ENCODE measurements at places on chromosomes 16 and 17. TPM values are rescaled to one million over a fixed set of nuclear protein-coding genes. Genes with fewer than 3 reads are reported as not detected.

GRCh38 chr16:88613-89012 lies 10.6 kb downstream of the MPG start:
- DNase-seq, result no peak

DNA sequence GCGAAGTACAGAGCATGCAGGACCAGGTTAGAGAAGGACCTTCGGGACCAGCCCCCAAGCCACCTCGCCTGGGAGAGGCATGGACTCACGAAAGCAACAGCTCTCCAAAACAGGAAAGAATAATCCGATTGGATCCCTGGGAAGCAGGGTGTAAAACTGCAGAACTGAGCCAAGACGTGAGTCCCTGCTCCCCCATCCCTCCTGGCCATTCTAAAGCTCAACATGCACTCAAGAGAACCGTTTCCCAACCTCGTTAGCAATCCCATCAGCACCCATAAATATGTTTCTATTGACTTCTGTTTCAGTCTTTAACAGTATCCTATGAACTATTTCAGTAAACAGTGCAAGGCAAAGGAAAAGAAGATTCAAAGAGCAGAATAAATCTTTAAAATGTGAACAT lies 167.0 kb downstream of the COPRS start:
- no peak for DNase-seq

GRCh38 chr17:77085926-77086432 lies 54.8 kb upstream of the SEC14L1 start:
- no peak for DNase-seq

DNA sequence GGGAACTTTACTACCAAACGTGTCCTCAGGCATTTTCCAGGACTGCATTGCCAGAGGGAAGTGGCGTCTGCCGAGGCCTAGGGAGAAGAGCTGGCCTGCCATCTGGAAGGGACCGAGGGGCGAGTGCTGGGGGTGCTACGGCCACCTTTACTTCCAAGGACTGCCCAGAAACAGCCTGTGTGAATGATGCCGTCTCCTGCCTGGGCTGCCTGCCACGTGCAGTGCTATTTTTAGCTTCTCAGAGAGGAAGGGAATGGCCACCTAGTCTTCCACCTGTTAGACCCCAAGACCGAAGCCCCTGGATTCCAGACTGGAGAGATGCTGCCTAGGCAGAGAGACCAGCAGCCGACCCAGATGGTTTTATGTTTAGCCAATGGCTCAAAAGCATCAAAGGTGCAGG lies 57.2 kb downstream of the VAC14 start:
- DNase-seq, result no peak

DNA sequence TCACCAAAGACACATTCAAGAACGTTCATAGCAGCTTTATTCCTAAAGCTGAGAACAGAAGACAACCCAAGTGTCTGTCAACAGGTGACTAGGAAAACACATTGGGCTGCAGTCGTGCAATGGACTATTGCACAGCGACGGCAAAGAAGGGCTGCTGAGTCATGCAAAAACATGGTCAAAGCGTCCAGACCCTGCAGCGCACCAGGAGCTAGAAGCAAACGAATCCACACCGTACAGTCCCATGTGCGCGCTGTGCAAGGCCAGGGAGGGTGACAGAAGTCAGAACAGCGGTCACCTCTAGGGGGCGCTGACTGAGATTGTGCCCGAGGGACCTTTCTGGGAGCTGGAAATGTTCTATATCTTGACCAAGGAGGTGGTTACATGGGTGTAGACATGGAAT lies 266.4 kb downstream of the MAF start:
- DNase-seq, result no peak

GRCh38 chr16:6105115-6105514 lies 1007.5 kb upstream of the EEF2KMT start:
- no peak for DNase-seq

DNA sequence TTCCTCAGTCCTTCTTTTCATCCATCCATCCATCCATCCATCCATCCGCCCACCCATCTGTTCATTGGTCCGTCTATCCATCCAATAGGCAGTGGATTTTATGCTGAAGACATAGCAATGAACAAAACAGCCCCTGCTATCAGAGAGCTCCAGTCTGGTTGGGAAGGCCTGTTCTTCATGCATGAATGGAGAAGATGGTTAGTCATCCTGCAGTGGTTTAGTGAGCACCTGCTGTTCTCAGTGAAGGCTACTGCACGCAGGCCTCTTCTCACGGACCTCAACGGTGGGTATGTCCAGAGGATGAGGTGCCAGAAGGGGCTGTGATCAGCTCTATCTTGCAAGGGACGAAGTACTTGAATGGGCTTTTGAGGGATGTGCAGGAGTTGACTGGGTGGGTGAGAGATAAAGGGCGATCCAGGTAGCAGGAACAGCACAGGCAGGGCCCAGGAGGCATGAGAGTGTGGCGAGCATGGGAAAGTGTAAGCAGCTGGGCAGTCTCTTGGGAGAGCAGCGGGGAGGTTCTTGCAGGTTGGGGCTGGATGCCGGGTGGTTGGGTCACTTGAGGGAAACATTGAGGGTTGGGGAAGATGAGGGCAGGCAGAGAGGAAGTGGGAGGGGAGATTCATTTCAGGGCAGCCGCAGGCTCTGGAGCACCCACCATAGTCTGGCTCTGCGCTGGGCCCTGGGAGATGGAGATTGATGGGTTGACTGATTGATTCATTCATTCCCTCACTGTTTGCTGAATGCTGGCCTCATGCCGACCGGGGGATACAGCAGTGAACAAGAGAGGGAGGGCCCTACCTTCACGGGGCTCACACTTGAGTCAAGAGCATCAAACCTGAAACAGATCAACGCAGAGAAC lies 115.0 kb upstream of the CIBAR2 start:
- DNase-seq, result no peak

- DNase-seq, result peak; percentile 71
Measured at GRCh38 chr17:59521465-59522126, 43.8 kb upstream of the DHX40 start.

DNA sequence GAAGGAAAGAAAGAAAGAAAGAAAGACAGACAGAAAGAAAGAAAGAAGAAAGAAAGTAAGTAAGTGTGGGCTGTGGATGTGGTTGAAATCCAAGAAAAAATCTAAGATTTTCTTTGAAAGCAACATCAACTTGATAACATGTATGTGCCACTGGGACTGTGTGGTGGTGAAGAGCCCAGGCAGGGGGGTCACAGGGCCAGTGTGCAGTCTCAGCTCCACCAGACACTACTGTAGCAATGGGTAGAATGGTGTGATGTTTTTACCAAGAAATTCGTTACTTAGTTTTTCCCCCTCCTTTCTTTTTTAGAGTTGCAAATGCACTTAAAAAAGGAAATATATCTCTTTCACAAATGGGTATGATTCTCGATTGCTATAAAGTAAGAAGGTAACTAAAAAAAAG lies 71.9 kb upstream of the CNEP1R1 start:
- DNase-seq, result no peak

GRCh38 chr17:55259684-55260111 lies 5.1 kb upstream of the HLF start:
- no peak for DNase-seq

GRCh38 chr17:37766971-37767370 lies 22.1 kb upstream of the HNF1B start:
- no peak for DNase-seq

DNA sequence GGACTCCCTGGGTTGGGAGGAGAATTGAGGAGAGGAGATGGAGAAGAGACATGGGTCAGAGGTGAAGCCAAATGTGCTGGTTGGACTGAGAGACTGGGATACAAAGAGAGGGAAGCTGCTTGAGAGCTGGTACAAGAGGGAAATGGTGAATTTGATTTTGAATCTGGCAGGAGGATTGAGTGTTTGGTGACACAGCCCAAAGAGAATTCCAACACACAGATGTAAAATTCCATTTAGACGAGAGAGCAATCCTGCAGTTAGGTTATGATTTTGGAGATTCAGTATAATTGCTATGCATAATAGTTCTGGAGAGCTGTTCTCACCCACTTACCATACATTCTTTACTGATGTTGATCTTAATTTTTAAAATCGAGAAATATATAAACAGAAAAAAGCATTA lies 57.7 kb downstream of the HSD17B2 start:
- peak; percentile 38 for DNase-seq

GRCh38 chr16:85965125-85965524 lies 66.2 kb downstream of the IRF8 start:
- no peak for DNase-seq

DNA sequence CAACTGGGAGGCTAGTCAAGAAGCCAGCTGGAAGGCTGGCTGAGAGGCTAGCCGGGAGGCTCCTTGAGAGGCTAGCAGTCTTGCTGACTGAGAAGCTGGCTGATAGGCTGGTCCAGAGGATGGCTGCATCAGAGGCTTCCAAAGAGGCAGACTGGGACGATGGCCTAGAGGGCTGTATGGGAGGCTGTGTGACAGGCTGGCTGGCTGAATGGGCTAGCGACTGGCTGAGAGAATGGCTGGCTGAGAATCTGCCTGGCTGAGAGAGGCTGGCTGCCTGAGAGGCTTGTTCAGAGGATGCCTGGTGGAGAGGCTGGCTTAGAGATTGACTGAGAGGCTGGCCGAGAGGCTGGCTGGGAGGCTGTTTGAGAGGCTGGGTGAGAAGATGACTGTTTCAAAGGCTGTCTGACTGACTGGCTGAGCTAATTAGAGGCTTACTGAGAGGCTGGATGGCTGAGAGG lies 34.8 kb upstream of the ACSM2B start:
- no peak for DNase-seq

DNA sequence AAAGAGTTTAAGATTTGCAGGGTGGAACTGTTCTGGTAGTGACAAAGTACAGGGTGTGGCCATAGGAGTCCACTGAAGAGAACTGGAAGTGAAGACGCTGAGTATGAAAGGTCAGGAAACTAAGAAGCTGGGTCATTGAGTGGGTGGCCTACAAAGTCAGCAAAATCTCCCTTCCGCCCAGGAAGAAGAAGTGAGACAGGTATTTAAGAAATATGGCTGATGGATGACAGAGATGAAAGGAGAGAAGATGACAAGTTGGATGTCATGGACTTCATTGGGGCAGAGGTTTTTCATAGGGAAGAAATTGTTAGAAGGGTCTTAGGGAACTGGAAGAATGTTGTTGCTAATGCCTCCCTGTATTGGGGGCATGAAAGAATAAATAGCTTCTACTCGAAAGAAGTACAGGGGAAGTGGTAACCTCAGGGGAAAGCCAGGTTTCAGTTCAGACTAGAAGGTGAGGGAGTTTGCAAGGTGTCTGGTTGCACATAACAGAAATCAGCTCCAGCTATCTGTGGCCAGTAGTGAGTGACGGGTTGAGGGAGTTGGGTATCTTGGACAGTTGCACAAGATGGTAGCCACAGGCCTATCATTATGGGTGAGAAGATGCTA lies 33.6 kb upstream of the MED13 start:
- no peak for DNase-seq

- peak; percentile 96 for DNase-seq
Measured at GRCh38 chr17:75693500-75694481, 26.7 kb downstream of the SAP30BP start.

DNA sequence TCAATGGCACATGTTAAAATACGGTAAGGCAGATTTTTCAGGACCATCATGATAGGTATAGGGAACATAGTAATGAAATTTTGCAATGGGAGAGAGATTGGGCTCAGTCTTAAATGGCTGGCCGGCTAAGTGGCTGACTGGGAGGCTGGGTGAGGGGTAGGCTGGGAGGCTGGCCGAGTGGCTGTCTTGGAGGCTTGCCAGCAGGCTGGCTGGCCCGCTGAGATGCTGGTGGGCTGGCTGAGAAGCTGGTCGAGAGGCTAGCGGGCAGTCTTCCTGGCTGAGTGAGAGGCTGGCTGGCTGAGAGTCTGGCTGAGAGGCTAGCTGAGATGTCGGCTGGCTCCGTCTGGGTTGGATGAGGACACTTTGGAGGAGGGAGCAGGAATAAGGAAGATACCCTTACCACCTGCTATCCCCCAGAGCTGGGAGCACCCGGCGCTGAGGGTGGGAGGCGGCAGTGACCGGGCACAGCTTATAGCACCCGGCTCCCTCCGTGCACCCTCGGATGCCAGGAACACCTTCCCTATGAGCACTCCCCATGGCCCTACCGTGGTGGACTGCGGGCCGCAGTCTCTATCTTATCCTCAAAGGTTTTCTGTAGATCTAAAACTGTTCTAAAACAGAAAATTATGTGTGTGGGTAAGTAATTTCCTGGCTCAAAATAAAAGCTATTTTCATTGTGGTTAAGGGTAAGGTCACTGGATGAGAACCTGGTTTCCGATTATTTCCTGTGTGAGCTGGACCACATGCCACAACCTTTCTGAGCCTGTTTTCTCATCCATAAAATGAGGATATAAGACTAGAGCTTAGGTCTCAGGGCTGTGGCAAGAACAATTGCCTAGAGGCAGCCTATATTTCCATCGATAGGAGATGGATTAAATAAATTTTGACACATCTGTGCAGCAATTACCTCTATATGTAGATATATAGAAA lies 34.5 kb upstream of the TMC5 start:
- DNase-seq, result no peak

DNA sequence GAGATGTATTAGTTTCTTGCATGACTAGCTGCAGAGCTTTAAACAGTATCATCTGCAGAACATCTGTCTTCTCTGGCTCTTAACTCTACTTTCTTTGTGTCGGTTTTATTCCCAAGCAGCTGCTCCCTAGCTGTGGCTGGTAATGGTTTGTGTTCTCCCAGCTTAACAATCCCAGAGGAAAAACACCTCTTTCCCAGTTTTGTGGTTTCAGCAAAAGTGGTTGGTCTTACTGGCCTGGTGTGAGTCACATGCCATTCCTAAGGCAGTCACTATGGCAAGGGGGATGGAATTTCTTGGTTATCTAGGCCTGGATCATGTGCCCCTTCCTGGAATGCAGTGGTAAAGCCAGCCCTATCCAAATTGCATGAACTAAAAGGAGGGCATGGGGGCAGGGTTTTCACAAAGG lies 27.5 kb downstream of the OMG start:
- DNase-seq, result peak; percentile 93

GRCh38 chr17:45098869-45099616 lies 33.3 kb downstream of the PLCD3 start:
- peak; percentile 85 for DNase-seq

- no peak for DNase-seq
Measured at GRCh38 chr17:51427323-51427811, 167.0 kb downstream of the UTP18 start.

DNA sequence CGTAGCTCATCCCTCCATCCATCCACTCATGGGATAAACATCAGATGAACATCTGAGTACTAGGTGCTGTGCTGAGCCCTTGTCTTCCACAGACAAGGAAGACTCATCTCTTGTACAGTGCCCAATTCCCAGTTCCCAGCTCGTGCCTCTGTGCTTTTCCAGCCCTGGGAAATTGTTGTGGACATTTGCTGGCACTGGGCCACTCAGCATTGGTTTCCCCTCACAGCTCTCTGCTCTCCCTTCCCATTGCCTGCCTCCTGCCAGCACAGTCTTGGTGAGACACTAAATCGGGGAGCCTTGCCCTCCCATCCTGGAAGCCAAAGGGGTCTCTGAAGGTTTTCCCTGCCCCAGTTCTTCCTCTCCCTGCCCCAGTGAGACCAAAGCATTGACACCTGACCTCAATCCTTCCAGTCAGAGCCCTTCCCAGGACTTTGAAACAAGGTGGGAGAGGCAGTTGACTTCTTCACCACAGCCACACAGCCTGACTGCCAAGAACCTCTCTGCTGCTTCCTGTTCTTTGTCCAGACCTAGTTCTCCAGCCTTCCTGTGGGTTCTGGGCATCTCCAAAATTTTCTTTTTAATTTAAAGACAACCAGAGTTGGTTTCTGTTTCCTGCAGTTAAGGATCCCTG lies 50.2 kb downstream of the WSB1 start:
- no peak for DNase-seq

EFCAB5 gene
- total RNA-seq, result not detected

CCL7 gene
- total RNA-seq, result 4.9 TPM

QPRT gene
- not detected for total RNA-seq

IKZF3 gene
- not detected for total RNA-seq

WNT9B gene
- total RNA-seq, result not detected

ADGRG1 gene
- total RNA-seq, result 0.89 TPM

CA7 gene
- total RNA-seq, result 0.65 TPM

SLC52A1 gene
- not detected for total RNA-seq

NPIPB8 gene
- total RNA-seq, result not detected

C16orf96 gene
- total RNA-seq, result not detected

Data from GM23248 (cell line).